ENCODE measurements at places on chromosomes 3 and 15.

DNA sequence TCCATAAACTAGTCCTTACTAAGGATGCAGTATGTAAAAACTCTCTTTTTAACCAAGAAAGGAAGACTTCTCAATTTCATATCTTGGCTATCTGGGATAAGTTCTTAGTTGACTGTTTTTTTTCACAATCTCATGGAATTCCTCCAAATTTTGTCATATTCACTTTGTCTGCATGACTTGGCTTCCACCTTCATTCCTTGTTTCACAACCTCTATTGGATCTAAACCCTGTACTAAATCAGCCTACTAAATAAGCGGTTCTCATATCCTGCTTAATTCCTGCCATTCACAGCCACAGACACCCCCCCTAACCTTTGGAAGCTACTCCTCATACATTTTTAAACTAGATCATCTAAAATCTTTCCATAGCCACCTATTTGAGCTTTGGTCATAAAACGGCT is 370.6 kb upstream of the NAALADL2 start:
- DNase-seq, result no peak

DNA sequence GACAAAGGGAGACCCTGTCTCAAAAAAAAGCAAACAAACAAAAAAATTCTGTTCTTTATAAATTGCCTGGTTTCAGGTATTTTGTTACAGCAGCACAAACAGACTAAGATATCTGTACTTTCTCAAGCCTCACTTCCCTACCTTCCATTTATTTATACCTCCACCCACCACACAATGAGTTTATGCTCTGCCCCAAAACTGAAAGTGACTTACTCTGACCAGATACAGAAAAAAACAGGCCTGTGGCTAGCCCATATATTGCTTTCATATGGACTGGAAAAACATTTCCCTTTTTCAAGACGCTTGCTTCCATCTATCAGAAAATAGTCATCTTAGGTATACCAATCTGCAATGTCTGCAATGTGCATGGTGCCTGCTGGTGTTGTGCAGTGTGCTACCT is 8.7 kb upstream of the GPD1L start:
- DNase-seq, result no peak

GRCh38 chr3:186640473-186640818 is 247 bp downstream of the FETUB start:
- no peak for DNase-seq

GRCh38 chr3:54847361-54847760 is 80.5 kb downstream of the LRTM1 start:
- no peak for DNase-seq

DNA sequence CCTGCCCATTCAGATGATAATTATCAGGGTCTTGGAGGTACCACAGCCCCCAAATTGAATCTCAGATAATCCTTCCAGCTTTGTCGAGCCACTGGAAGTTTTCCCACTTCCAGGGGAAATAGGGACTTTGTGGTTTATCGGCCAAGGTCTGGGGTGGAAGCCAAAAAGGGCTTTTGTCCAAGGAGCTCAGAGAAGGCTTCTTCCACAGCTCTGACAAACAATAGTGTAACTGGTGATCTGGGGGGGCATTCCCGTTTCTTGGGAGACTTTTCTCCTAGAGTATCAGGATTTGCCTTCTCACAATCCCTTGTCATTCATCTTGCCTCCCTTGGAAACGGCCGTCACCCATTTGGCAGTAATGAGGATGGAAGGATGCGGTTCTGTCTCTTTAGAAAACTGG is 18.4 kb downstream of the SRGAP3 start:
- DNase-seq, result no peak

GRCh38 chr3:69012800-69013252 is 658 bp downstream of the EOGT start:
- no peak for DNase-seq

- DNase-seq, result no peak
Measured at GRCh38 chr3:135514060-135514448, 451.5 kb upstream of the PPP2R3A start.

- DNase-seq, result no peak
Measured at GRCh38 chr3:72750405-72750965, 97.8 kb downstream of the SHQ1 start.

- no peak for DNase-seq
Measured at GRCh38 chr3:51605938-51606337, 65.1 kb upstream of the TEX264 start.

DNA sequence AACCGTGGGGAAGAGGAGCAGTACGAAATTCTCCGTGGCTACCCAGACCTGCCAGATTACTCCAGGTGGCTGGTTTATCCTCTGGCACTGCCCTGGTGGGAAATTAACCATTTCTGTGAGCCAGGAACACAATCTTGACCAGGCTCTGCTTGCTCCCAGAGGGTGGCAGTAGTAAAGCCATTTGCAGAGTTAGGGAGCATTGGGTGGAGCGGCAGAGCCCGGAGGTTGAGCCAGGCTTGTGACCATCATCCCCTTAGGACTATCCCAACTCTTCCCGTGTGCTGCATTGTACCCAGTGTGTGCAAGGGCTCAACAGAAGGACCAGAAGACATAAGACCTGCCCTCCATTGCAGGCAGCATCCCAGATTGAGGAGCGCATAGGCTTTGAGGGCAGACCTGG is 5.3 kb downstream of the KNG1 start:
- no peak for DNase-seq

- no peak for DNase-seq
Measured at GRCh38 chr15:76146812-76147211, 87.0 kb downstream of the TMEM266 start.
